Fibroblast of mammary gland (primary cell): ENCODE measurements at places on chromosomes 6 and 20.

DNA sequence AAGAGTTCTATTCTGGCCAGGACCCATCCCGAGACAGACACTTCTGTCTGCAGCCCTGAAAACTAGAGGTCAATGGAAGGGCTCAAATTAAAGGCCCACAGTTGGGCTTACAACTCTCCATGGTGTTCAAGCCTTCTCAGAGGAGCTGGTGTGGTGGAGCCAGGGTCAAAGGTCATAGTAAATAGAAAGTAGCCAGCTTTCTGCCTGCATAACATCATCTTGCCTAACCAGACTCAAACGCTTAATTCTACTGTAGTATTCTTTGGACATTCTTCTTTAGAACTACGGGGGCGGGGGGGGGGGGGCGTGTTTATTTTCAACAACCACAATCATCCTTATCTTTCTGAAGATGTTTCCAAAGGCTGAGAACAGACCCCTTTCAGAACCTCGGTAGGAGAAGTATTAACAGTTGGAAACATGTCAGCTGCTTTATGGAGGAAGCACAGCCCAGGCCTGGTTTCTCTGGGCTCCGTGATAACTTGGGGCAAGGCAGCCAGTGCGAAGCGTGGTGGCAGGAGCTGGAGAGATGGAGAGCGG lies 1.5 kb upstream of the RREB1 start:
- peak; percentile 32 for DNase-seq

DNA sequence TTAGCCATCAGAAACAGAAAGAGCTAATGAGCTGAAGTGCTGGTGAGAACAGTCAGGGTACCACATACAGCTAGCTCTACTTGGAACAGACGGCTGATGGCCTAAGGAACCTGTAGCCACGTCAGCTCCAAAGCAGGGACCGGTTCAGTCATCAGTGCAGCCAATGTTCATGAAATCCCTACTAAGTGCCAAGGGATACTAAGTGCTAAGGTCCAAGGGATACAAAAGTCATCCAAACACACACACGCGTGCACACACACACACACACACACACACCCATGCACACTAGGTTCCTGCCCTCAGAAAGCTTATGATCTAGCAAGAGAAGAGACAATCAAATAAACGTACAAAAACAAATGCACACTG lies 53.6 kb downstream of the MAP3K5 start:
- no peak for DNase-seq

- peak; percentile 44 for DNase-seq
These were observed 26.7 kb upstream of the TFAP2B start for GRCh38 chr6:50791900-50792508.

- no peak for DNase-seq
These were observed 697.3 kb downstream of the FRK start for GRCh38 chr6:115363379-115363778.

GRCh38 chr6:82617648-82618047 lies 254.0 kb downstream of the TPBG start:
- DNase-seq = peak; percentile 17

DNA sequence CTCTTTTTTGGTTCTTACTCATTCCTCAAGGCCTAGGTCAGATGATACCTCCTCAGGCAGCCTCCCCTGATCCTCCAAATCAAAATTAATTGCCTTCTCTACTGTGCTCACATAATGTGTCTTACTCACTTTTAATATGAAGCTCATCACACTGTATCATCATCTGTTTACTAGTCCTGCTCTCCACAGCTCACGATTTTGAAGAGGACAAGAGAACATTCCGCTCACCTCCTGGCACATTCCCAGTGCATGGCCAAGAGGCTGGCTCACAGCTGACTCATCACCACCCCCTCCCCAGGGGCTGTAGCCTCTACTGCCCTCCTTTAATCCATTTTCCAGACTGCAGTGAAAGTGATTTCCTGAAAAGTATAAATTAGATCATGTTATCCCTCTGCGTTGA lies 133.1 kb downstream of the ALDH8A1 start:
- DNase-seq = peak; percentile 92

DNA sequence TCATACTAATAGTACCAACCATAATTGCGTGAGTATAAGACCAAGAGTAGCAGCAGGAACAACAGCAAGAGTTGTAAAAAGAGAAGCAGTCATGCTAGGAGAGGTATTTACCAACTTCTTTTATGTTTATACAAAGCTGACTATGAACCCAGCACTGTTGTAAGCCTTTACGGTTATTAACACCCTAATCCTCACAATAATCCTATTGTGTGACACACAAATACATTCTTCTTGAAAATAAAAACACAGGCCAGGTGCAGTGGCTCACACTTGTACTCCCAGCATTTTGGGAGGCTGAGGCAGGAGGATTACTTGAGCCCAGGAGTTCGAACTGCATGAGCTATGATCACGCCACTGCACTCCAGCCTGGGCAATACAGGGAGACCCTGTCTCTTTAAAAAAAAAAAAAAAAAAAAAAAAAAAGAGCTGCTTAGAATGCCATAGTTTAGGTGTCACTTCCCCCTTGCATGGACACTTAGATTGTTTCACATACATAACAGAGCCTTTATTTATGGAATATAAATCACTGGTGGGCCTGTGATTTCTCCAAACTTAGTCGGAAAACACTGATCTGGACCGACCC lies 20.2 kb downstream of the HCK start:
- DNase-seq = no peak

- DNase-seq = no peak
These were observed 32.6 kb downstream of the TFAP2A start for GRCh38 chr6:10382322-10382721.

GRCh38 chr20:45432294-45432693 lies 16.4 kb downstream of the PIGT start:
- no peak for DNase-seq

DNA sequence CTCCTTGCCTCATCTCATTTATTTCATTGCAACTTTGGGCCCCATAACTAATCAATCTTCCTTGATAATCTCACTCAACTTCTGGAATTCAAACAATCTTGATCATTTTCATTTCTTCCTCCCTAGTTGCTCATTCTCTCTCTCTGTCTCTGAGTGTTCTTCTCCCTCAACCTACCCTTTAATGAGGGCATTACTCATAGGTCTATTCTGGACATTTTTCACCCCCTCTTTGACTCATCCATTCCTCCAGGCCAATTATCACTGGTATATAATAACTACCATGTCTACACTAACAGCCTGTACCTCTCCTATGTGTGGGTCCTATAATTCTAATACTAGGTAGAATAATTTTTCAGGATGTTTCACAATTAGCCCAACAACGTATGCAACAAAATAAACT lies 78.8 kb downstream of the COL21A1 start:
- DNase-seq = peak; percentile 35

DNA sequence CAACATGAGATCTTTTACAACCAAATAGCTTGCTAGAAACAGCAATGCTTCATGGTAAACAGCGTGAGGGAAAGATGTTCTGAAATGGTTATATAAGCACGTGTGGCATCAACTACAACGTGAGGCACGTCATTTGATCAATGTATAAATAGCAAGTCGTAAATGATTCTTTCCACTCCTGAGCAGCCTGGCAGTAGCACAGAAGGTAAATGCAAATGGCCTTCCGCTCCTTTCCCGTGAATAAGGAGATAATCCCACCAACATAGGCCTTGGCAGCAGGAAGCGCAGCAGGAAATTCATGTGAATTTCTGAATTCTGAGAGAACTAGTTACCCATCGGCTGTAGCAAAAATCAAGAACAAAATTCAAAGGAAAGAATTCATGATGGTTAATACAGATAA lies 17.0 kb downstream of the RPS6KA2 start:
- DNase-seq = no peak
